Fibroblast of the conjunctiva (primary cell): ENCODE measurements at places on chromosomes 5 and 9.

- DNase-seq: peak; percentile 23
Observed at GRCh38 chr9:101449071-101449721, 13.6 kb upstream of the ALDOB start.

GRCh38 chr5:68745448-68745847, 348.4 kb upstream of the SLC30A5 start:
- peak; percentile 46 for DNase-seq

DNA sequence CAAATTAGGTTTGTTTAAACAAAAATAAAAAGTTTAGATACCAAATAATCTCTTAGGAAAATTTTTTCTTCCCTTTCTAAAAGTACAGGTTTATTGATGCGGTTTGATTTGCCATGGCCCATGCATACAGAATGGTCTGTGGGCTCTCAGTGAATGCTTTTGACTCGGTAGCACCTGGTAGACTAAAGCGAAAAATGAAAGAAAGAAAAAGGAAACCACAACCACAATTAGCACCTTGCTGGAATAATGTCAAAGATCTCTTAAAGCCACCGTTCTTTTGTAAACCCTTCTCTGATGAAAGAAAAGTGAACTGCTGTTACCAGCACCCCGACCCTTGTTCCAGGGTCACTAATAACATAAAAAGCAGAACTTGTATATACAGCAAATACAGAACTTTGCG, 157.9 kb downstream of the NFIB start:
- no peak for DNase-seq

- DNase-seq: no peak
Observed at GRCh38 chr5:125814119-125814518, 609.1 kb upstream of the GRAMD2B start.

GRCh38 chr5:87277279-87277835, 9.7 kb downstream of the RASA1 start:
- DNase-seq: no peak

DNA sequence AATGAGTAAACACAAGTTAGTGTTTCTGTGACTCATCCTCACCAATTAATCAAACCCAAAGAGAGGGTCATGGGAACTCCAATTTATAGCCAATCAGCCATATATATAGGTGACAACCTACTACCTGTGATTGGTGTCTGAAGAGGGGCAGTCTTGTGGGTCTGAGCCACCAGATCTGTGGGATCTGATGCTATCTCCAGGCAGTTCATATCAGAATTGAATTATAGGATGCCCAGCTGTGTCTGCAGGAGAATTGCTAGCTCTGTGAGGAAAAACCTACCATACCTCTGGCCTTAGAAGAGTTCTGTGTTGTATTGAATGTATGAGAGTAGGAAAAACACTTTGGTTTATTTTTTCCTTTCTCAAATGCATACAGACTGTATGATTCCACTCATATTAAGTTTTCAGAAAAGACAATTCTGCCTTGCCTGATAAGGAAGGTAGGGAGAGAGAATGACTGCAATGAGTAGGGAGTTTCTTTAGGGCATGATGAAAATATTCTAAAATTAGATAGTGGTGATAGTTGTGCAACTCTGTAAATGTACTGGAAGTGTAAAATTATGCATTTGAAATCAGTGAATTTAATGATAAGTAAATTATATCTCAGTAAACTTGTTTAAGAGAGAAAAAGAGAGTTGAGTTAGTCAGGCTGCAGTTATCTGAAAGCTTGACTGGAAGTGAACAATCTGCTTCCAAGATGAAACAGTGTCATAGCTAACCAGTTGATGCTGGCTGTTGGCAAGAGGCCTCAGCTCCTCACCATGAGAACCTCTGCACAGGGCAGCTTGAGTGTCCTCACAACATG, 274.9 kb downstream of the AUH start:
- DNase-seq: no peak

- DNase-seq: no peak
Observed at GRCh38 chr9:129270205-129270604, 92.1 kb upstream of the IER5L start.

- no peak for DNase-seq
Observed at GRCh38 chr9:122239722-122240121, 11.0 kb upstream of the LHX6 start.

DNA sequence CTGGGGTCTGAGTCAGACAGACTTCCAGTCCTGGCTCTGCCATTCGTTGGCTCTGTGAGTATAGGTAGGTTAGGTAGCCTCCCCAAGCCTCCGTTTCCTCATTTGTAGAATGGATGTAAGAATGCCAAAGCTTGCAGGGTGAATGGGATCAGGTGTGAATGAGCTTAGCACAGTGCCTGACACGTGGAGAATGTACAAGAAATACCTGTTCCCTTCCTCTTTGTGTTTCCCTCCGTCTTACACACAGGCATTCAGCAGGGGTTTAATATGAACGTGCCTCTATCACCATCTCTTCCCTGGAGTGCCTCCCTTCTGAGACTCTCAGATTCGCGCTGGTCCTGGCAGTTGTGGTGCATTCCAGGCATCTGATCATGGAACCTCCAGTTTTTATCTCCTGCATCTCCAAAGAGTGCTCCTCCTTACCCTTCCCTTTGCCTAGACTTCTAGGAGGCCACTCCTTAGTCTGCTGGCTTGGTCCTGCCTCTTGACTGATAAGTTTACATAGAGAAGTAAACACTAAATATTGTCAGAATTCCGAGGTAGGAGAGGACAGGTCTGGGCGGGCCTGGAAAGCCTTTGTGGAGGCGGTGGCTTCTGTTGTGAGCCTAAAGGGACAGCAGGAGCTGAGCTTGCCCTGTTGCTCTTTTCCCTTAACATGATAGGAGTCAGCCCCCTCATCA, 199.4 kb downstream of the AOPEP start:
- no peak for DNase-seq

DNA sequence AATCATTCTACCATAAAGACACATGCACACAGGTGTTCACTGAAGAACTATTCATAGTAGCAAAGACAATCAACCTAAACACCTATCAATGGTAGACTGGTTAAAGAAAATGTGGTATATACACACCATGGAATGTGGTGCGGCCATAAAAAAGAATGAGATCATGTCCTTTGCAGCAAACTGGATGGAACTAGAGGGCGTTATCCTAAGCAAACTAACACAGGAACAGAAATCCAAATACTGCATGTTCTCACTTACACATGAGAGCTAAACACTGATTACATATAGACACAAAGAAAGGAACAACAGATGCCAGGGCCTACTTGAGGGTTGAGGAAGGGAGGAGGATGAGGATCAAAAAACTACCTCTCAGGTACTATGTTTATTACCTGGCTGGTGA, 103.8 kb downstream of the DRD1 start:
- DNase-seq: no peak

DNA sequence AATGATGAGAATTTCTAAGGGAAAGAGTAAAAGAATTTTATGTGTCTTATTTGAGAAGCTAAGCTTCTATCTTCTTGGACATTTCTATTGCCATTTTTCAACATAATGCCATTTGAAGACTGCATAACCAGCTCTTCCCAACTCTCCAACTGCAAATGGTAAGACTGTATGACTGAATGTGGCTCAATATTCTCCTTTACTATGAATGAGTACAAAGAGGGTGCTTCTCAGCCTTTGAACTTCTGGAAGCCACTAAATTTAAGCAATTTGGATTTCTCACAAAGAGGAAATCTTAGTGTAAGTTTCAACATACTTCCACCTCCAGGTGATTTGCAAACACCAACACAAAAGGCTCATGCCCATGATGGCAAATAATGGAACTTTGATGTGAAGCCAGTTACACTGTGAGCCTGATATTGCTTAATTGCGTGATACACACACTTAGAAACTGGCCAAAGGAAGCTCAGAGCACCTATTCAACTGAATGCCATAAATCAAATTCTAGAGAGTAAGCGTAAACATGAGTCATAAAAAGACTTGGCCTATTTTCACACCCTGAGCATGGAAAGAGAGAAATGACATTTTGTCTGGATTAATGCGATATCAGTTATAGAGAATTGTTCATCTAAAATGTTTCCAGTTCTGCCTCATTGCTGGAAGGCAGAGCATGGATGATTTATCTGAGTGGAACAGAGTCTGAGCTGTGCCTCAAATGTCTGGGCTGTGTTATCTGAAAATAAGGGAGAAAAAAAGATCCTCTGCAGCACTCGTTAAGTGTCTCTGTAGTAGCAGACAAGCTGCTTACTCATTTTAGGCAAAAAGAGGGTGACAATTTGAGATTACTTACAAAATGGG, 145.3 kb downstream of the PLK2 start:
- DNase-seq: no peak

GRCh38 chr9:83636813-83637212, 13.9 kb downstream of the IDNK start:
- no peak for DNase-seq

GRCh38 chr9:98081477-98082219, 25.1 kb downstream of the NANS start:
- no peak for DNase-seq

- no peak for DNase-seq
Observed at GRCh38 chr9:104950838-104951237, 22.9 kb upstream of the ABCA1 start.

- no peak for DNase-seq
Observed at GRCh38 chr9:22102146-22103053, 93.3 kb upstream of the CDKN2B start.

DNA sequence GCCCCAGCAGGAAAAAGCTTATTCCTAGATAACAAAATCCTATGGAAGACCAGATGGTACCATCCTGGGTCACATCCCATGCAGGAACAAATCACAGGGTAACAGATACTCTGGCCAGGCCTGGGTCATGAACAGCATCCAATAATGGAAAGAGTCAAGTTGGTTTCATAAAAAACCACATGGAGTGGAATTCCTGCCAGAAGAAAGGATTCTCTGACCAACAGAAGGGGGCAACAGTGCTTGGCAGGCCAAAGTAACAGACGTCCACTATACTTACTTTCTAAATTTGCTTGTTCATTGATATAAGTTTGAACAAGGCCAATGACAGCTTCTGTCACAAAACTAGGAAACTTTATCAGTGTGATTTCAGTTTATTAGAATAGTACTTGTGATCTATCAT, 273.5 kb downstream of the ARRDC3 start:
- DNase-seq: peak; percentile 24

GRCh38 chr9:83435301-83435700, 102.9 kb downstream of the FRMD3 start:
- DNase-seq: no peak

DNA sequence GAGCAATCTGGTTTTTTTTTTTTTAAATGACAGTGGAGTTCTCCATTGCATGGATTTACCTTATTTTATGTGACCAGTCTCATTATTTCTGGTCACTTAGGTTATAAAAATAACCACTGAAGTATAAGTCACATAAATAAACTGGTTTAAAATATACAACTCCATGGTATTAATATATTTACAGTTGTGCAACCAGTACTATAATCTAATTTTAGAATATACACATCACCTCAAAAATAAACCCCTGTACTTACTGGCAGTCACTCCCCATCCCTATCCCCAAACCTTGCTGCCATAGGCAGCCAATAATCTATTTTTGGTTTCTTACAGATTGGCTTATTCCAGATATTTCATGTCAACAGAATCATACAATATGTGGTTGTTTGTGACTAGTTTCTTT, 57.8 kb downstream of the FYB1 start:
- no peak for DNase-seq

GRCh38 chr9:98944057-98944733, 488 bp downstream of the COL15A1 start:
- no peak for DNase-seq

DNA sequence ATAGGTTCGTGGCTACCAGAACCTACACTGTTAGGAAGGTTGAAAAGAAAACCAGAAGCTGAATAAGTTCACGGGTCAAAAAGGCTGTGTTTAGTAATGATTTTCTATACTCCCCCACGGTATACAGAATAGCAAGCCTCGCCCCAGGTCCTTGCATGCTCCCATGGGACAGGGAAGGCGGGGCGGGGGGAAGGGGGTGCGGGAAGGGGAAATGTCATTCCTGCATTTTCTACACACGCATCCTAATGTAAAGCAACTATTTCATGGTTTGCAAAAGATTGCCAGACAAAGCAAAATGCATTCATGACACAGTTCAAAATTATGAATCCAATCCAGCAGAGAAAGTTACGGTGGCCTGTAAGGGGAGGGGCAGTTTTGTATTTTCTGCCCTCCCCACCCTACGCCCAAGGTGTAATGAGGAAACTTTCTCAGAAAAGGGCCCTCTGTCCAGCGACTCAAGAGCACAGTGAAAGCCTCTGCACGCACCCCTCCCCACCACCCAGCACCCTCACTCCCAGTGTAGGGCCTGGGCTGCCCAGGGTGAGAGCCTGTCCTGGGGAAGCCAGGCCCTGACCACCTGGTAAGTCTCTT, 105.2 kb downstream of the ROR2 start:
- DNase-seq: no peak

DNA sequence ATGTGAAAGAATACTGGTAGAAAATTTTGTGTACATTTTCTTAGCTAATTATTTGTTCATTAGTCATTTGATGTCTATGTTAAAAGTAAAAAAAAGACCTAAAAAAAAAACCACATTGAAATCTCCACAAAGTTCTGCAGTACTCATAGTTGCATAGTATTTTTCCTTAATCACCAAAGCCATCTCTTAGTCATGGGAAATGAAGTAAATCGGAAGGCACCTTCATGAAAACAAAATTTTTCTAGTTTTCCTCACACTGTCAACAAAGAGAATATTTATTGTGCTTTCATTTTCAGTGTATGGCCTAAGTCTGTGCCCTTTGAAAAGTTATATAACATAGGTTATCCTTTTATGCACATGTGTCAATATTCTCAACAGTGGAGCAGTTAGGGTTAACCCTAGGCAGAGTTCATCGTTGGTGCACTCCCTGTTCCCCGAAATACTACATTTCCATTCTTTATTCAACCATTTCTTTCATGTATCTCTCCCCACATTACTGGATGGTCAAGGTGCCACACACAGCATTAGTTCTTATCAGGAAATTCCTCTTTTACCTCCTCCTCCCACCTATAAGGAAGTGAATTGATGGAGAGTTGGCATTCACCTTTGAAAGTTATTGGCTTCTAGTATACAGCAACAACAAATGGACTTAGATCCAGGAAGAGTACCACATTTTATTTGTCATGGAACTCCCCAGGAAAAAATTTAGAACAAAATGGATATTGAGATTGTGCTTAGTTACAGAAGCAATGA, 93.1 kb downstream of the NUDT12 start:
- DNase-seq: no peak

- peak; percentile 89 for DNase-seq
Observed at GRCh38 chr5:59069438-59070079, 486.7 kb downstream of the RAB3C start.

- peak; percentile 79 for DNase-seq
Observed at GRCh38 chr9:82148901-82149461, 160.4 kb downstream of the SPATA31D1 start.

GRCh38 chr5:157046041-157046440, 12.9 kb downstream of the HAVCR1 start:
- no peak for DNase-seq

- no peak for DNase-seq
Observed at GRCh38 chr9:137511758-137512463, 38.3 kb downstream of the PNPLA7 start.

DNA sequence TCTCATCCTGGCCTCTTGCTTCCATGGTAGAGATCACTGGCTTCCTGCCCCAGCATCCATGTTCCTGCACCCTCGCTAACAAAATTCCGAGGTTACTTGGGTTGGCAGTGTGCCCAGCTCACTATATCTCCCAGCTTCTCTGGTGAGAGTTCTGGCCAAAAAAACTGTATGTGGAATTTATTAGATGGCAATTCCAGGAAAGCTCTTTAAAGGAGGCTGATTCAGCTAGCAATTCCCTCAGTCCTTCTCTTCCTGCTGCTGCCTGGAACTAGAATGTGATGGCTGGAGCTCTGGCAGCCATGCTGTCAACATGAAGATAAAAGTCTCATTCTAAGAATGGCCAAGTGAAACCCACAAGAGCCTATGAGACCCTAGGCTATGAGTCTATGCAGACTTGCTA, 88.8 kb downstream of the SECISBP2 start:
- no peak for DNase-seq

GRCh38 chr5:150660108-150660831, 781 bp upstream of the MYOZ3 start:
- no peak for DNase-seq
